ENCODE measurements at places on chromosomes 1 and 21.
A peak's percentile ranks its signal among the peaks of the same experiment; 100 is the strongest.

DNA sequence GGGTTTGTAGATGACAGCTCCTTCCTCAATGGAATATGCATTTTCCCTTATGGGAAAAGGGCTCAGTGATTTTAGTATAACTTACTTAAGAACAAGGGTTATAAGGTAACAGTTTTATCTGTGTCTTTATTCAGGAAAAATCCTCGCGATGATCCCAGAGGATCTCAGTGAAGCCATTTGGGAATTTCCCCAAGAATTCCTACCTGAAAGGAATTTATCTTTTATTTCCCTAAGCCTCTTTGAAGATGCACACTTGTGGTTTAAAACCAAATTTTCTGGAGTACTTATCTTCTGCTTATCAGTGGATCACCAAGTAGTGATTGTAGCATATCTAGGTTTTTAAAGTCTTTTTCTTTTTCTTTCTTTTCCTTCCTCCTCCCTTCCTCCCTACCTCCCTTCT lies 58.8 kb downstream of the AK4 start:
- H3K27me3 ChIP-seq = no peaks in the 10 kb centered on the region
- no peak for DNase-seq
- H3K27ac ChIP-seq = no peak overlapping the region
- no peaks in the 10 kb centered on the region for H3K4me1 ChIP-seq
- no peaks in the 10 kb centered on the region for H3K36me3 ChIP-seq

DNA sequence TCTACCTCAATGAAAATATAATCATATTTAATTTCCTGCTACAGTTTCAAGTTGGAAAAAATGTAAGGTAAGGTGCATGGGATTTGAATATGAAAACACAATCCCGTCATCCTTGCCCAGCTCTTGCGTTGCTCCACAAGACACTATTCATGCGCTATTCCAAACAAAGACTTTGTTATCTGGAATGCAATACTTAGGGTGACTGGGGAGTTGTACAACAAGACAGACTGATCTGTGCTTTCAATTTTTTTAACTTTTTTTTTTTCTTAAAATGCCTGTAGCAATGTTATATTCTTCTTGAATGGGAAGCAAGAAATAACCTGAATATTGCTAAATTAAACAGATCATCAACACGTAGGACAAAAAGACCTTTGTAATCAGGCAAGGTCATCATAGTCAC lies 1077.2 kb downstream of the TTLL7 start:
- no peak for DNase-seq
- no peak overlapping the region for H3K4me3 ChIP-seq
- H3K27ac ChIP-seq = no peak overlapping the region

DNA sequence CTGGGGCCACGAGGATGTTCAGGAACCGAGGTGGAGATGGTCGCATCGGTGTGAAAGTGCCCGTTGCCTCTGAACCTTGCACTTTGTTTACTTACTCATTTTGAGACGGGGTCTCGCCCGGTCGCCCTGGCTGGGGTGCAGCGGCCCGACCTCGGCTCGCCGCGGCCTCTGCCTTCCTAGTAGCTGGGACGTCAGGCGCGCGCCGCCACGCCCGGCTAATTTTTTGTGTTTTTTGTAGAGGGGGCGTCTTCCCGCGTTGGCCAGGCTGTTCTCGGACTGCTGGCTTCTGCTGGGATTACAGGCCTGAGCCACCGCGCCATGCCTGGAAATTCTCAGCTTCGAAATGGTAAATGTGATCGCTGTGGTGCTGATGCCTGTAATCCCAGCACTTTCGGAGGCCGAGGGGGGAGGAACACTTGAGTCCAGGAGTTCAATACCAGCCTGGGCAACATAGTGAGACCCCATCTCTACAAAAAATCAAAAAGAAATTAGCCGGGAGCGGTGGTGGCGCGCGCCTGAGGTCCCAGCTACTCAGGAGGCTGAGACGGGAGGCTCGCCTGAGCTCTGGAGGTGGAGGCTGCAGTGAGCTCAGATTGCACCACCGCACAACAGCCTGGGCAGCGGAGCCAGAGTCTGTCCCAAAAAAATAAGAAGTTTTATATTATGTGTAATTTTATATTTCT lies 684 bp upstream of the MRPL20 start:
- no peaks in the 10 kb centered on the region for H3K27me3 ChIP-seq
- H3K4me3 ChIP-seq = peak overlapping the region; percentile 78
- peak overlapping the region; percentile 76 for H3K27ac ChIP-seq

DNA sequence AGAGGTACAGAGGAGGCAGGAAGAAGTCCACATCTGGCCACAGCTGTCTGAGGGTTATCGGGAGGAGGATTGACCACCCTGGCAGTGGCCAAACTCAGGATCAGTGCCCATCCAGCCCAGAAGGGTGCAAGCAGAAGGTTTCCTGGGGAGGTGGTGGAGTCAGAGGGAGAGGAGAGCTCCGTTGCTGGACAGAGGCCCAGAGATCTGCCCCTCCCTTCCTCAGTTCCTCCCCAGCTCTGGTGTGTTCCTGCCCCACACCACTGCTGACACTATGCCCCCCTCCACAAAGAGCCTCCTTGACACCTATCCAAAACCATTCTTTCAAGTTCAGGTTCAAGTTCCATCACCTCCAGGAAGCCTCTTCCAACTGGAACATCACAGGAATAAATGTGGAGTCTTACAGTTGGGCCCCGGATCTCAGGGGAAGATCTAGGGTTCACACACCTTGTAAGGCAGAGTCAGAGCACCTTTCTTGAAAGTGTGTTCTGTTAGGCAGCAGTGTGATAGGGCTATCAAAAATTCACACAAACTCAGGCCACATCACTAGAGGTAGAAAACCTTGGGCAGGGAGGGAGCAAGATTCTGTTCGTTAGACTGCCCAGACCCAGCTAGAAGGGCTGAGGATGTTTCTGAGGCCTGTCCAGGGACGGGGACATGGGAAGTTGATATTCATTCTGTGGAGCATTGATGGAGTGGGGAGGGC lies 7.4 kb downstream of the LDLRAD1 start:
- H3K27ac ChIP-seq = no peak overlapping the region
- no peak for DNase-seq
- H3K4me1 ChIP-seq = no peaks in the 10 kb centered on the region
- H3K4me3 ChIP-seq = no peak overlapping the region

- peak; percentile 45 for DNase-seq
- H3K27ac ChIP-seq = no peak overlapping the region
- H3K36me3 ChIP-seq = no peaks in the 10 kb centered on the region
- H3K4me1 ChIP-seq = peaks cover 4% of the 10 kb centered on the region
Measured at GRCh38 chr1:44077421-44077820, 41.2 kb upstream of the KLF17 start.

GRCh38 chr1:201714542-201715329 lies 114.2 kb upstream of the IPO9 start:
- peak overlapping the region; percentile 0 for H3K4me3 ChIP-seq
- H3K4me1 ChIP-seq = peaks cover 73% of the 10 kb centered on the region
- H3K36me3 ChIP-seq = peaks cover 27% of the 10 kb centered on the region
- H3K27ac ChIP-seq = peak overlapping the region; percentile 98
- DNase-seq = peak; percentile 100

GRCh38 chr1:19040010-19040680 lies 83.7 kb upstream of the IFFO2 start:
- no peaks in the 10 kb centered on the region for H3K36me3 ChIP-seq
- no peak for DNase-seq
- peaks cover 13% of the 10 kb centered on the region for H3K4me1 ChIP-seq
- no peak overlapping the region for H3K4me3 ChIP-seq

DNA sequence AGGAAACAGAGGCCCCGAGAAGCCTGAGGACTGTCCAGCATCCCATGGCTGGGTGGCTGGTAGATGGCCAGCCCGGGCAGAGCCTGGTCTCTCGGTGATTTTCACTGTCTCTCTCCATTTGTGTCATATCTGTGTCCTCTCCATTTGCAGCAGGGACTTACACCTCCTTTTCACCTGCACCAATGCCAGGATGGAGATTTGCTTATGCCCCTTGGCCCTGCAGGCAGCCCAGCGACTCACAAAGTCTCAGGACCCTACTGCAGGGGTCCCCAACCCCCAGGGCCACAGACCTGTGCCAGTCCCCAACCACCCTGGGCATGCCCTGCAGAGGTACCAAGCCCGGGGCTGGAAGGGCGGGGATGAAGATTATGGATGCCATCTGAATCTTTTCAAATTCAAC lies 201.6 kb downstream of the RHOU start:
- peaks cover 19% of the 10 kb centered on the region for H3K27me3 ChIP-seq
- no peaks in the 10 kb centered on the region for H3K36me3 ChIP-seq
- H3K4me3 ChIP-seq = no peak overlapping the region
- no peak overlapping the region for H3K27ac ChIP-seq

DNA sequence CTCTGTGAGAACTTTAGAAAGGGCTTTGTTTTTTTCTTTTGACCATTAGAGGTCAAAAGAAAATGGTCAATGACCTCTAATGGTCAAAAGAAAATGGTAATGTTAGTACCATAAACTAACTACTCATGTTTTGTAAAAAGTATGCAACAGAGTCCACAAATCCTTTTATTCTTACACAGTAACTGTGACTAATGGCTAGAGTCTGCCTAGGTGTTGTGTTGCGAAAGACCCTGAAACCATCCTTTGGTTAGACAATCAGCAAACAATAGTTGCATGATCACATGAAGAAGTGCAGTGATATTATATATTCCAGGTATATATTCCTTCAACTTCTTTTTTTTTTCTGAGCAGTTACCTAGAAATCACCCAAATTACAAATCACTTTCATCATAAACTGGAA lies 40.9 kb downstream of the NEGR1 start:
- no peak for DNase-seq
- no peaks in the 10 kb centered on the region for H3K27me3 ChIP-seq
- no peak overlapping the region for H3K4me3 ChIP-seq
- no peaks in the 10 kb centered on the region for H3K4me1 ChIP-seq

DNA sequence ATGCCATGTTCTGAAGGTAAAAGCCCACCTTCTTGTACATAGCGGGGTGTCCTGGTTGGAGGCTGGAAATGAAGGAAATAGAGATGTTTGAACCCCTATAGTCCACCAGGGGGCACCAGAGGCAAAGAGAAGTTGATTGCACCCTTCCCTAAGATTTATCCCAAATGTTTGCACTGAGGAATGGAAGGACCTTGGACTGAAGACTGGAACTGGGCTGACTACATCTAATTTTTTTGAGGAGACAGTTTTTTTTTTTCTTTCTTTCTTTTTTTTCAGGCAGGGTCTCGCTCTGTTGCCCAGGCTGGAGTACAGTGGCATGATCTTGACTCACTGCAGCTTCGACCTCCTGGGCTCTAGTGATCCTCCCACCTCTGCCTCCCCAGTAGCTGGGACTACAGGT lies 55.3 kb upstream of the EIF4G3 start:
- DNase-seq = no peak
- H3K4me3 ChIP-seq = no peak overlapping the region
- peaks cover 26% of the 10 kb centered on the region for H3K36me3 ChIP-seq
- no peaks in the 10 kb centered on the region for H3K27me3 ChIP-seq
- H3K27ac ChIP-seq = no peak overlapping the region

DNA sequence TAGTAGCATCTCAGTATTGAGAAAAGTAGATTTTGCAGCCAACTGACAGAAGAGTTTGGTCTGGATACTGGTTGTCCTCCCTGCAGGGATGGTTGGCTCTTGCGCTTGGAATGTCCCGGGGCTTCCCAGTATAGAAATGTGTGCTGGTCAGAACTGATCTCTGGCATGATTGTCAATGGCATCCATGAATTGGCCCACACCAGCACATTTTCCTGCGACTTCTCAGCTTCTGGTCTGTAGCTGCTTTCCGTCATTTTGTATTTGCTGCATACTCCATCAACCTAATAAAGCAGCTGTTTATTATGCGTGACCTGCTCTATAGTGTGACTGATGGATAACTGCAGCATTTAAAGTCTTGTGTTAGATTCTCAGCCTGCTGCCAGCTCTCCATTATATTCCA lies 203.7 kb downstream of the S1PR1 start:
- peaks cover 12% of the 10 kb centered on the region for H3K27me3 ChIP-seq
- no peaks in the 10 kb centered on the region for H3K36me3 ChIP-seq
- DNase-seq = no peak
- H3K27ac ChIP-seq = no peak overlapping the region

GRCh38 chr1:98903726-98904125 lies 100.9 kb downstream of the PLPPR5 start:
- no peaks in the 10 kb centered on the region for H3K36me3 ChIP-seq
- peak; percentile 8 for DNase-seq

- DNase-seq = no peak
- peaks cover 9% of the 10 kb centered on the region for H3K27me3 ChIP-seq
- H3K4me1 ChIP-seq = no peaks in the 10 kb centered on the region
- H3K4me3 ChIP-seq = no peak overlapping the region
Measured at GRCh38 chr1:212507369-212507768, 74.6 kb downstream of the NENF start.

DNA sequence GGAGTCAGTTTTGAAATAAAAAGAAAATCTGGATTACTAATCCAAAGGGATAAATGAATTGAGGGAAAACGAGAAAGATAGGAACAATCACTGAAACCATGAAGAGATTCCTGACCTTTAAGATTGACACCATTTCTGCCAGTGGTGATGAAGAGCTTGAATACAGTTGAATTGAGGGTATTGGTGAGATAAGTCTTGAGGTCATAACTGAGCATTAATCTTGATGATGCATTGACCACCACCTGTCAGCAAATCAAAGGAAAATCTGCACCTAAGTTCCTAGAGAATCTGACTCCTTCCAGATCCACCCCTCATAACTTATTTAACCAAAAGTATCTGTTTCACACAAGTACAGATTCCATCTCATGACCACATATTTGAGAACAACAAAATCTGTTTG lies 21.6 kb downstream of the RPS27 start:
- no peaks in the 10 kb centered on the region for H3K36me3 ChIP-seq

DNA sequence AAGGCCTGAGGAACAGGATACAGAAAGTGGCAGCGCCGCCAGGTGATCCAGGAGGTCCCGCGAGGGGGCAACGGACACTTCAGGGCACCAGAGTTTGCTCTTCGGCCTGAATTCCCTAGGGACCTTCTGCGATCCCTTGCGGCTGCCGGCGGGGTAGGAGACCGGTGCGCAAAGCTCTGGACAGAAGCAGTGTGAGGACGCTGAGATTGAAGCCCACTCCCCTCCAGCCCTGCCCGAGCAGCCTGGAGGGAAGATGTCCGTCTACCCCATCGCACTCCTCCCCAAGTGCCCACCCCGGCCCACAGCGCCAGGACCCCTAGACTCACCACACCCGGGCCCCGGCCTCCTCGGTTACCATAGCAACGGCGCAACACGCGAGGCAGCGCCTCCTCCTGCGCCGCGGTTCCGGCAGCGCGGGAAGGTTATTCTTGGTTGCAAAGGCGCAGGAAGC lies at the start of gene ANKRD45:
TSS of gene ANKRD45 (minus strand) at position 361 of the 451 bp plus-strand sequence. CDS start 10,433 bp downstream, outside the sequence.
- peak; percentile 36 for DNase-seq
- H3K4me1 ChIP-seq = peaks cover 4% of the 10 kb centered on the region
- H3K4me3 ChIP-seq = peak within 1 kb of the TSS; percentile 57
- H3K27ac ChIP-seq = no peak within 1 kb of the TSS

- no peak overlapping the region for H3K27ac ChIP-seq
- H3K36me3 ChIP-seq = no peaks in the 10 kb centered on the region
- H3K4me3 ChIP-seq = no peak overlapping the region
- H3K4me1 ChIP-seq = peaks cover 18% of the 10 kb centered on the region
- peak; percentile 76 for DNase-seq
Measured at GRCh38 chr1:66460776-66461175, 73.2 kb upstream of the SGIP1 start.

- H3K4me1 ChIP-seq = peaks cover 23% of the 10 kb centered on the region
- H3K36me3 ChIP-seq = no peaks in the 10 kb centered on the region
- no peak overlapping the region for H3K4me3 ChIP-seq
- no peak overlapping the region for H3K27ac ChIP-seq
Measured at GRCh38 chr1:25550155-25550506, 6.7 kb downstream of the LDLRAP1 start.

Data from astrocyte (in vitro differentiated cells and primary cell).